ENCODE measurements at places on chromosomes 3 and 15.

DNA sequence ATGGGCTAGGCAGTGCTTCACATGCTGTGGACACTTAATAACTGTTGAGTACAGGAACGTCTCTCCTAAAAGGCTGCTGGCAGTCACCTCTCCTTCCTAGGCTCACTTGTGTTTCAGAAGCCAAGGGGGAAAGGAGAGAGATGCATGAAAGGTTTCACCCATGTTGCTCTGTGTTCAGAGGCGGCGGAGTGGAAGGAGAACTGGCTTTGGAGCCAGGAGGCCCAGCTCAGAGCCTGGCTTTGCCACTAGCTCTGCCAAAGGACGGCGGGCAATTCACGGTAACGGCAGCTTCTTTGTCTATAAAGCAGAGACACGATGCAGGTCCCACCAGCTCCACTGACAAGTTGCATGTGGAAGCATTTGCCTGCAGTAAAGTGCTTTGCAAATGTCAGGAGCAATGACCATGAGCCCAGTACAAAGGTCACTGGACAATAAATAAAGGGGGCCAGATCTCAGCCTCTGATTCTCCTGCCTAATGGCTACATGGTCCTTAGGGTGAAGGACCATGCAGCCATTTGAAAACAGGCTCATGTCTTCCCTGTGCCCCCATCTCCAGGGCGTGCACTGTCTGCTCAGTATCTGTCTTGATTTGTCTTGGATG, 171.7 kb upstream of the TLE3 start:
- no peak for DNase-seq

DNA sequence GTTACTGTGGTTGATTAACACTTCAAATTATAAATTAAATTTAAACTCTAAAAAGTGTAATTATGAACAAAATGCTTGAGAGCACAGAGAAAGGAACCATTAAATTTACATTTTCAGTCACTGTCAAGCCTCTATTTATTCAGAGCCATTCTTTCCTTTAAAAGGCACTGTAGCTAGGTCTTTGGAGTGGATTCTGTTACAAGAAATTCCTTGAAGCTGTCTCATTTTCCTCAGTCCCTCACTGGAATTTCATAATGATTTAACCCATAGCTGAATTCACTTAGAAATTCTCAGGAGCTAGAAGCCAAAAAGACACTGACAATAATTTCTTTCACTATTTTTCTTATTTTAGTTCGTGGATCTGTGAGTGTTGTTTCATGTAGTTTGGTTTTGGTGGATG, 81.2 kb upstream of the TCF12 start:
- no peak for DNase-seq

DNA sequence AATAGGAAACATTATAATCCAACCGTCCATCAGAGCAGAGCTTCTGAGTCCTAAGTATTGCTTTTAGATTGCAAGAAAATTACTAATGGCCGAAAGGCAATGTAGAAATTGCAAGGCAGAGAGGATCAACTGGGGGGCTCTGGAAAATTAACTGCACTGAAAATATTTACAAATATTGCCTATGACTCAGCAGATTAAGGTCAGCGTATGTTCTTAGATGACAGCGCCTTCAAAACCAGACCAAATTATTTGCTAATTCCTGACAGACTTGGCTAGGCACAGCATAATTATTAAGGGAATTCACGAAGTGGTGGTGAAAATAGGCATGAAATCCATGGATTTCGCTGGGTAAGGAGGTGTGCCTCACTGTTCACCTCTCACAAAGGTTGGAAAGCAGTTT, 947.7 kb downstream of the TUSC7 start:
- no peak for DNase-seq

GRCh38 chr3:4719046-4719501, 225.9 kb downstream of the ITPR1 start:
- no peak for DNase-seq

DNA sequence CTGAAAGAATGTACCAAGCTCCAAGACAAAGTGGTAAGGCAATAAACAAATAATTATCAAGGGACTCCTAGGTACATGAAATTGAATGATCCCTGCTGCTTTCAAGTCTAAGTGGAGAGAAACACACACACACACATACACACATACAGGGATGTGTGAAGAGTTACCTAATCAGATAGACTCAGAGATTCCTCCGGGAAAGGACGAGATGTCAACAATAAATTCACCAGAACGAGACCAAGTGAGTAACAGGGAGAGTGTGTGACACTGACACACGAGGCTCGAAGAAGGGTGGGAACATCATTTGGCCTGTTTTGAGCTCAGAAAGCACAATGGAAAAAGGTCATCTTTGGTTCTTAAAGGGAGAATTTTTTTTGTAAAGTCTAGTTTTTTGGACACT, 13.4 kb downstream of the LRIG1 start:
- DNase-seq: no peak

DNA sequence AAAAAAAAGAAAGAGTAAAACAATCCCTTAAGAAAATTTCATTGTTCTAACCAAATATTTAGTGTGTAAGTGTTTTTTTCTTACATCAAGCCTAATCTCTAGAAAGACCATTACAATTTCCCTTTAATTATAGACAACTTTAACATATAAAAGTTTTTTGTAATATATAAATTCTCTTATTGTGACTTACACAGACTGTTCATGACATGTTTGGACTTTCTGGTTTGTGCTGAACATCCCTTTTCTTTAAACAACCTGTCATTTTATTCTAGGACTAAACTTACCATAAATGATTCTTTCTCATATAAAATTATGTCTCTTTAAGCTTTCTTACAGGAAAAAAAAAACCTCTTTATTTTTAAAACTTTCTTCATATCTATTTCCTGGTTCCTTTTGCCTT, 13.0 kb upstream of the BTLA start:
- DNase-seq: no peak

- no peak for DNase-seq
Measured at GRCh38 chr3:129822679-129823078, 70.8 kb downstream of the TMCC1 start.

DNA sequence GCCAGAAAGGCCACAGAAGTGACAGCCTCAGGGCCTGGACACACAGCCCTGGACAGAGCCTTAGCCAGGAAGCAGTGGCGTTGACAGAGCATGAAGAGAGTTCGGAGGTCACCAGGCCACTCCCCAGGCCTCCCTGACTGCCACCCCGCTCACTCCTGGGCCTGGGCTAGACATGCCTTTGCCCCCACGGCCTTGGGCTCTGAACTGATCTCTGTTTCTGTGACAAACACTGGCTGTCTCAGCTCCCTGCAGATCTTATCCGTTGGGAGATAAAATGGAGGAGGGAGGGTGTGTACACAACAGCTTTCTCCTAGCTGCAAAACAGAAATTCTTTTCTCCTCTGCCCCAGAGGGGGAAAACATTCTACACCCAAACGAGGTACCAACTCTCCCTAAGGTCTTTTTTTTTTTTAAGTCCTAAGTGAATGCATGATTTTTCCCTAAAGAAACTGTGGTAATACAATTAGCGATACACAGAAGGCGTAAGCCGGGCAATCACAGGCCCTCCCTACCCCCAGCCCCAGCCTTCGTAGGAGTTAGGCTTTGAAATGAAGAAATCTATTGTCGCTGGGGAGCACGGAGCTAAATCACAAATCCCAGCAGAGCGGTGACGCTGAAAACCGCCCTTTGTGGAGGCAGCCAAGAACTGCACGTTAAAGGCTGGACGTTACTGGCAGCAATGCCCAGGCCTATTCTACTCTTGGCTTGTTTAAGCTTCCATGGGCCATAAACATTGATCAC, 45.0 kb downstream of the SRGAP3 start:
- no peak for DNase-seq

DNA sequence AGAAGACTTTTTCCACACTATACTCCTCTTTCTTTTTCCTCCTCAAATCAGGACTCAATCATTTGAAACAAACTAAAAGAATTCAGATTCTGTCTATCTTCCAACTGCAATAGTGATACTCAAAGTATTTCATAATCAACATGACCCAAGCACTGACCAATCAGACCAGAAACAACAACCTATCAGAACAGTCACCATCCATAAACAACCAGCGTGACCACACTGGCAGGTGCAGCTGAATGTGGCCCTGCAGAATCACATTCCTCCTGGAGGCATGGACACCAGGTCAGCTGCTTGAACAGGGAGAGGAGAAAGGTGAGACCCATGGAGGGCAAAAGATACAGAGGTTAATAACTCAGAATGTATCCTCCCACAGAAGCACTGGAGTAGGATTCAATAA, 13.3 kb downstream of the HRG start:
- no peak for DNase-seq

DNA sequence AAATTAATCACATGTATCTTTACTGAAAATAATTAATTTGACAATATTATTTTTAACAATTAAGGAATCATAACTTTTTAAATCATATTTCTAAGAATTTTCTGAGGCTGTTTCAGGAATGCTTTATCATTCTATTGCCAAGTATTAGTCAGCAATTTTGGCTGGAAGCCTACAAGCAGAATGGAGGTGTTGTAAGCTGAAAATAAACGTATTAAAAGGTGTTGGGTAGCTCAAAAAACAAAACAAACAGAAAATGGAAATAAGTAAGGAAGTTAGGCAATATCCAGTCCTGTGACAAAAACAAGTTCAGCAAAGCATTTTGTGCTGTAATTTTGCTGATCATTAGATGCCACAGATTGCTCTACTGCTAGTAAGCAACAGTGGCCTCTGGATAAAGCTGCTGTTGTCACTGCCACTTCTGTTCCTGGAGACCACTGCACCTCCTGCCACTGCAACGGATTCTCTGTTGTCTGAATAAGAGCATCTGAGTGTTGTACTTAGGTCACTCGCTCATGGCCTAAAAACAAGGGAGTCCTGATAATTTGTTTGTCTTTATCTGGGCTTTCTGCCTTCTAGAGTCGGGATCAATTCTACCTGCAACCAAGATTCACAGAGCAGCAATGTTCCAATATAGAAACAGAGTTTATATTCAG, 63.5 kb upstream of the SLITRK3 start:
- DNase-seq: no peak

GRCh38 chr3:2540115-2540514, 441.4 kb downstream of the CNTN4 start:
- no peak for DNase-seq

DNA sequence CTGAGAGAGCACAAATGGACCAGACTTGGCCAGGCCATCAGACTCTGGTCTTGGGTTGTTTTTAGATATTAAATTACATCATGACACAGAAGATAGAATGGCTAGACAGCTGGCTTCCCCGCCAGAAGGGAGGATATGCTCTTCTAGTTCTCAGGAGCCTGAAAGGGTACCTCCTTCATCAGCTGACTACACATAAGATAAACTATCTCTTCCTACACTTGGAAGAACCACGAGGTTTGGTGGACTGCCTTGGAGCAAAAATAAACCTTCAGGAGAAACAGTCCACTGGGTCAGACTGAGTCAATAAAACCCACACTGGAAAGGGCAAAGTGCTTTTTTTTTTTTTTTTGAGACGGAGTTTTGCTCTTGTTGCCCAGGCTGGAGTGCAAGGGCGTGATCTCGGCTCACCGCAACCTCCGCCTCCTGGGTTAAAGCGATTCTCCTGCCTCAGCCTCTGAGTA, 26.3 kb upstream of the DYNC1LI1 start:
- DNase-seq: no peak

GRCh38 chr15:81886591-81886990, 159.2 kb downstream of the MEX3B start:
- no peak for DNase-seq

DNA sequence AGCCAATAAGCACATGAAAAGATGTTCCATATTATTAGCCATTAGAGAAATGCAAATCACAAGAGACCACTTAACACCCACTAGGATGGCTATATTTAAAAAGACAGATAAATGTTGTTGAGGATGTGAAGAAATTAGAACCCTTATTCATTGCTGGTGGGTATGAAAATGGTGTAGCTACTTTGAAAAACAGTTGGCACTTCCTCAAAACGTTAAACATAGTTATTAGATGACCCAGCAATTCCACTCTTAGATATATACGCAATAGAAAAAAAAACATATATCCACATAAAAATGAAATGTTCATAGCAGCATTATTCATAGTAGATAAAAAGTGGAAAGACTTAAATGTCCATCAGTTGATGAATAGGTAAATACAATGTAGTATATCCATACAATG, 47.1 kb upstream of the TERB2 start:
- DNase-seq: no peak

DNA sequence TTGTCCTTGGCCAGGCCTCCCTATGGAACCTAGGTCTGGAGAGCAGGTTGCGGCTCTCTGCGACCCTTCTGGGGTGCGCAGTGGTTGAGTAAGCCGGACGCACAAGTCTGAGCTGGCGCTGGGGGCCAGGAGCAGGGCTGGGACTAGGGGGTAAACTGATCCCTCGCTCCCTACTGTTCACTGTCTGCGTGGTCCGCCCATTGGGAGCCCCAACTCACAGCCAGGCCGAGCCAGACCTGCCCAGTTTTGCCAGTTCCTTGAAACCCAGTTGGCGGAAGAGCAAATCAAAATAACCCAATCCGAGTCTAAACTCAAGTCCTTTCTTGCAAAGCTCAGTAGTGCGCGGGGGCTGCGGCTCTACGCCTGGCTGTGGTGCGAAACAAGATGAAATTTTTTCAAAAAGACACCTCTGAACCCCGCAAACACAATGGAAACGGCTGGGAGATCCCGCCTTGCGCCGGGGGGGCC, 17.5 kb downstream of the RGMA start:
- DNase-seq: no peak

DNA sequence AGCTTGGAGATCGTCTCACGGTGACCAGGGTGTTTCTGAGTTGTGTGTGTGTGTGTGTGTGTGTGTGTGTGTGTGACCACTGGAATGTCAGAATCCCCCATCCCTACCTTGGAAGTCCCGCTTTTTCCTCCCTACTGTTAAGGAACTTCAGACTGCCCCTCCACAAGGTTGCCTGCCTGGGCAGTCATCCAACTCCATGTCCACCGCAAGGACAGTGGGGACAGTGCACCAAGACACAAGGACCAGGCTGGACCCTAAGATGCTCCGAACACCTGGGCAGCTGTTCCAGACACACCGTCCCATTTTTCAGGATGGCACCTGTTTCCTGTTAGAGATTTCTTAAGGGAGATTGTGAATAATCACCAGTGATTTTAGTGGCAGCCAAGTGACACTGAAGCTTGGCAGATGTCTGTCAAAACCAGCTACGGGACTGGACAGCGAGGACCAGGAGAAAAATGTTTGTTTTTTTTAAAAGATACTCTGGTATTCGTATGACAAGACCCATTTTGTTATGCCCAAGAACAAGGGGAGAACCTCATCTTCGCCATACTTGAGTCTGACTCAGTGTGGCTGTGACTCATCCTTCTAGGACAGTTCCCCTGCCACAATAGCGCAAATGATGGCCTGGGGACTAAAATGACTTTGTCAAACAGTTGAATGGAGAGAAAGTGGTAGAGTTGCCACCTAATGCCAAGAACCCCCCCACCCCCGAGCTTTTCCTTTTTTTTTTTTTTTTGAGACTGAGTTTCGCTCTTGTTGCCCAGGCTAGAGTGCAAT, 15.5 kb downstream of the PAQR9 start:
- no peak for DNase-seq

DNA sequence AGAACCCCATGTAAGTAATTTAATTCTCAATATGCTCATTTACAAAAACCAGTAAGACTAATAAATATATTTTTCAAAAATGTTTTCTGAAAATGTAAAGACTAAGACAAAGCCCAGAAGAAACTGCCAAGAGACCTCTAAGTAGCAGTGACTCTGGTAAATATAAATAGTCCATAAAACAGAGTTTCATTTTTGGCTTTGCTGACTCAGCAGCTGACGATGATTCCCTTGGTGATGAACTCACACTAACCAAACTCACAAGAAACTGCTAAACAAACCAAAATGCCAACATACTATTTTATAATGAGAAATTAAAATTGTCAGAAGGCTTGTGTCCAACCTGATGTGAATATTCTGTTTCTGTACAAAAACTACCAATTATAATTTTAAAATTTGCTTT, 31.5 kb upstream of the IMPG2 start:
- DNase-seq: no peak

All from GM18507 (cell line).